Heart right ventricle (tissue), 16 donors: ENCODE measurements at places on chromosomes 7 and 10. TPM values are rescaled to one million over a fixed set of nuclear protein-coding genes. Genes with fewer than 3 reads are reported as not detected.

The AZGP1 gene
- total RNA-seq = 214 TPM

- DNase-seq = no peak
Observed at GRCh38 chr10:103262229-103262628, 14.7 kb upstream of the INA start.

- DNase-seq = no peak
Observed at GRCh38 chr10:96502561-96503282, 11.0 kb downstream of the TLL2 start.

The PLEKHA1 gene
- total RNA-seq = 54.4 TPM

The MXI1 gene
- 100 TPM for total RNA-seq
